Cortex of kidney (tissue), 1 donor: ENCODE measurements at places on chromosomes 4 and X.

GRCh38 chrX:138710866-138711341 is 613 bp downstream of the FGF13 start:
- no peak for DNase-seq

- no peak for DNase-seq
These were observed 187.8 kb upstream of the MBNL3 start for GRCh38 chrX:132676561-132677186.

GRCh38 chr4:57184378-57185029 is 74.3 kb upstream of the IGFBP7 start:
- no peak for DNase-seq

DNA sequence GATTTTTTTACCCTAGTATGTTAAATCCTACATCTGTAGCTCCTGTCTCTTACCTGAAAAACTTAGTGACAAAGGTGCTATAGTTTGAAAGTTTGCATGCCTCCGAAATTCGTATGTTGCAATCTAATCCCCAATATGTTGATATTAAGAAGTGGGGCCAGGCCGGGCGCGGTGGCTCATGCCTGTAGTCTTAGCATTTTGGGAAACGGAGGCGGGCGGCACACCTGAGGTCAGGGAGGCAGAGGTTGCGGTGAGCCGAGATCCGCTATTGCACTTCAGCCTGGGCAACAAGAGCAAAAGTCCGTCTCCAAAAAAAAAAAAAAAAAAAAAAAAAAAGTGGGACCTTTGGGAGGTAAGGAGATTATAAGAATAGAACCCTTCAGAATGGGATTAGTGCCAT is 471.3 kb upstream of the TECRL start:
- no peak for DNase-seq

GRCh38 chrX:132452911-132453550 is 35.8 kb downstream of the MBNL3 start:
- DNase-seq: no peak

GRCh38 chr4:148452970-148453369 is 10.8 kb upstream of the NR3C2 start:
- DNase-seq: no peak

- DNase-seq: no peak
These were observed 26.7 kb upstream of the BMP2K start for GRCh38 chr4:78749258-78749971.

GRCh38 chr4:184979461-184980124 is 38.7 kb upstream of the HELT start:
- DNase-seq: no peak

DNA sequence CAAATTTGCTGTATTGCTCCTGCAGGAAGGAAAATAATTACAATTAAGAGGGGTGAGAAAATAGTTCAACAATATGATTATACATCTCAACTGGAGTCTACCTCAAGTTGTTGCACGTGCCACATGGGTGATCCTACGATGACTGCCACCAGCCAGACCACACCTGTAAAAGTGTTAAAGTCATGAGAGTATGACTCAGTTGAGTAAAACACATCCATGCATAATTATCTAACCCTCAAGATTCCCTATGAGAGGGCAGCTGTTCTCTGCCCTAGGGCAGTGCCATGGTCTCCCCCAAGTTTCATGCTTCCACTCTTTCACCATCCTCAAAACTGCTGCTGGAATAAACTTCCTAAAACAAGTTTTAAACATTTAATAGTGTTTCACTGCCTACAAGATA is 44.1 kb downstream of the QRFPR start:
- no peak for DNase-seq

DNA sequence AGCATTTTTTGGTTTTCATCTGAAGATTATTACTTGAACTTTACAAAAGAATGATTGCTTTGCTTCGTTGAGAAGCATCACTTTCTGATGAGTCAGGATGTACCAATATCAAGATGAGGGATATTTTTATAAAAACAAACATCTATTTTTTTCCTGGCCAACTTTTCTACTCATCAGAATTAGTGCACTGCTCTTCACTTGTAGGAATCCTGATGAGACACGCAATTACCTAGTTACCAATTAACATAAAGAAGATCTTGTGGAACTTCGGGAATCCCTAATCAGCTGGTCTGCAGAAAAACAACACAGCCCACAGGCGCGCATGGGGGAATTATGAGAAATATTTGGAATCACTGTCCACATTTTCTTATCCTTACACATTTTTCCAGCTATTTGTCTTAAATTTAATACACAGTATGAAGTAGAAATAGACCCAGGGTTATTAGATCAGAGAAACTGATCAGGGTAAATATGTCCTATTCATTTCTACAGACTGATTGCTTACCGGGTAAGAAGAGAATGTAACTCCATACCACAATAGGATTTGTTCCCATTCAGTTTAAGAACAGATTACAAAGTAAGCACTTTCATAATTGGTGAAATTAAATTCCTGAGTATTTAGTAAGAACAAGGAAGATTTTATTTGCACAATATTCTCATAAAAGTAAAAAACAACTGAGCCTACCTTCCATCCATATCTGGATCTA is 50.9 kb downstream of the MFAP3L start:
- DNase-seq: no peak

DNA sequence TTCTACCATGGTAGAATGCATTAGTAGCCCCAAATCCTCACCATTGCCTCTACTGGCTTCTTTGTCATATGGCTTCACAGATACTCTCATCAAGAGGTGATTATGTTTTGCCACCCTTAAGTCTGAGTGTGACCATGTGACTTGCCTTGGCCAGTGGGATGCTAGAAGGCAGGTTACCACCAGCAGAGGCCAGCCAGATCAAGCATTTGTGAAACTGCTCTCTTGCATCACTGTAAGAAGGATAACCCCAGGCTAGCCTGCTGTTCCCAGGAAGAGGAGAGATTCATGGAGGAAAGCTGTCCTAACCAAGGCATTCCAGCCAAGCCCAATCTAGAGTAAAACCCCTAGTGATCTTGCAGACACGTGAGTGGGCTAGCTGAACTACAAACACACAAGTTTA is 46.8 kb downstream of the USP46 start:
- no peak for DNase-seq
